ENCODE measurements at places on chromosomes 1 and 21.
A peak's percentile ranks its signal among the peaks of the same experiment; 100 is the strongest.

GRCh38 chr1:154557939-154558719 is at the start of gene UBE2Q1:
Gene UBE2Q1, minus strand, starts transcription at chr1:154558662. Its CDS starts 109 bp downstream, at chr1:154558553.
- DNase-seq: no peak

DNA sequence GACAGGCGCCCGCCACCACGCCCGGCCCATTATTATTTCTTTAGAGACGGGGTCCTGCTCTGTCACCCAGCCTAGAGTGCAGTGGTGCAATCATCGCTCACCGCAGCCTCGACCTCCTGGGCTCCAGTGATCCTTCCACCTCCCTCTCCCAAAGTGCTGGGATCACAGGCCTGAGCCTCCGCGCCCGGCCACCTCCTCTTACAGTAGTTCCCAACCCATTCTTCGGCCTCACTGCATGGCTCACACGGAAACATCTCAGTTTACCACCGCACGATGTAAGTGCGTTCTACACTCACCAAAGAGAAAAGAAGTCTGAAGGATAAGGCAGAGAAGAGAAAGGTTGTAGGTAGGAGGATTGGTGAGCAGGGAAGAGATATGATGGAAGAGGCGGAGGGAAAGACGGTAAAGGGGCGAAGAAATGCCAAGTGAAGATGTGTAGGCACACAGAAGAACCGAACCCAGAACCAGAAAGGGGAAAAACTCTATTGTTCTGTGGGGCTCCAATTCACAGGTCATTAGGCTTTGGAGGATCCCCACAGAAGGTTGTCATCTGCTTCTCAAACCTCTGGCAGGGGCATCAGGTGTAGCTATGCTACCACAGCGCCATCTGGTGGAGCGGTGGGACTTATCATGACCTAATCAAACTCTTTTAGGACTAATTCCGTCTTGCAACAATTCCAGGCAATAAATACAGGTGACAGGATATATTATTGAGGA is 504.2 kb downstream of the SMYD3 start:
- peak; percentile 34 for DNase-seq

GRCh38 chr1:68782890-68783289 is 286.0 kb upstream of the DEPDC1 start:
- DNase-seq: no peak

GRCh38 chr1:1093610-1093943 is 19.5 kb upstream of the RNF223 start:
- no peak for DNase-seq

All from thoracic aorta (tissue), 2 donors.